Activated CD4-positive, alpha-beta T cell treated with anti-CD3 and anti-CD28 coated beads for 1 hour (primary cell): ENCODE measurements at places on chromosomes 11 and 22.

- no peak for DNase-seq
These were observed 6.1 kb downstream of the FLRT1 start for GRCh38 chr11:64041846-64042245.

DNA sequence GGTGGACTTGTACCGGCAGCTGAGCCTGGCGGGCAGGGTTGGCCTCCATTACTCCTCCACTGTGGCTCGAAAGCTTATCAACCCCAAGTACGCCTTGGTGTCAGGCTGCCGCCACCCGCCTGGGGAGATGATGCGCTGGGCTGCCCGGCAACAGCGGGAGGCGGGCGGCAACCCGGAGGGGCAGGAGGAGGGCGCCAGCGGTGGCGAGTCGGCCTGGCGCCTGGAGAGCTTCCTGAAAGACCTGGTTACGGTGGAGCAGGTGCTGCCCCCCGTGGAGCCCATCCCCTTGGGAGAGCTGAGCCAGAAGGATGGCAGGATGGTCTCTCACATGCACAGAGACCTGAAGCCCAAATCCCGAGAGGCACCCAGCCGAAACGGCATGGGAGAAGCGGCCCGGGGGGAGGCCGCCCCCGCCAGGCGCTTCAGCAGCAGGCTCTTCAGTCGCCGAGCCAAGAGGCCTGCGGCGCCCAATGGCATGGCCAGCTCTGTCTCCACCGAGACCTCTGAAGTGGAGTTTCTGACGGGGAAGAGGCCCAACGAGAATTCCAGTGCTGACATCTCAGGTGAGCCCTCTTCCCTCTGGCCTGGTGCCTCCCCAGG, 26.7 kb downstream of the FAM83F start:
- no peak for DNase-seq

DNA sequence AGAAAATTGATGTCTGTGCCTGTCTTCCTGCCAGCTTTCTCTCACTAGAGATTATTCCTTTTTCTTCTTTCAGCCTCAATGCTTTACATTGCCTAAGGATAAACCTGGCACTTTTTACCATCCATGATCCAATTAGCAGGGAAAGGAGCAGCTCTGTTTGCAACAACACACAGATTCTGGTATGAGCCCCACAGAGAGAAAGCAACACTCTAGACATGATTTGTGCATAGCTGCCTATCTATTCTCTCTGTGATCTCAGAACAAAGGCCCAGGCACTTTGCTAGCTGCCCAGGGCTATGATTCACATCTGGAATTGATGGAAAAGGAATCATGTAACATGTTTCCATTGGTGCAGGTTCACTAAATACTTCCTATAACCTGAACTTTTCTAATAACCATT, 685.0 kb downstream of the ETS1 start:
- DNase-seq: no peak

GRCh38 chr11:76208438-76209374, 2.4 kb upstream of the WNT11 start:
- peak; percentile 61 for DNase-seq

- DNase-seq: peak; percentile 58
These were observed 110.6 kb downstream of the ETS1 start for GRCh38 chr11:128476729-128477128.

- no peak for DNase-seq
These were observed 28.1 kb downstream of the POLD3 start for GRCh38 chr11:74620531-74620930.

DNA sequence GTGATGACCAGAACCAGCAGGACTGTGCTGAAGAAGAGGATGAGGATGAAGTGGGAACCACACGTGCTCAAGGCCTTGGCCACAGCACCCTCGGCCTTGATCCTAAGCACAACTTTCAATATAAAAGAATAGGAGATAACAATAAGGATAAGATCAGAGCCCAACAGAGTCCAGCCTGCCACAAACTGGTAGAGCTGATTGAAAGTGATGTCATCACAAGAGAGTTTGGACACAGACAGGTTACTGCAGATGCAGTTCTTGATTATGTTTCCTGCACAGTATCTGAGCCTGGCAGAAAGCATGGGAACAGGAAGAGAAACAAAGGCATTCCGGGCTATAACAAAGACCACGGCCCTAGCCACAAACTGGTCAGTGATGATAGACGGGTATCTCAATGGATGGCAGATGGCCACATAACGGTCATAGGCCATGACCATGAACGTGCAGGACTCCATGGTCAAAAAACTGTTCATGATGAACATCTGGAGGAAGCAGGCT, 4.5 kb downstream of the OR56A4 start:
- no peak for DNase-seq

- DNase-seq: no peak
These were observed 14.1 kb downstream of the FAM83F start for GRCh38 chr22:40008726-40009291.

DNA sequence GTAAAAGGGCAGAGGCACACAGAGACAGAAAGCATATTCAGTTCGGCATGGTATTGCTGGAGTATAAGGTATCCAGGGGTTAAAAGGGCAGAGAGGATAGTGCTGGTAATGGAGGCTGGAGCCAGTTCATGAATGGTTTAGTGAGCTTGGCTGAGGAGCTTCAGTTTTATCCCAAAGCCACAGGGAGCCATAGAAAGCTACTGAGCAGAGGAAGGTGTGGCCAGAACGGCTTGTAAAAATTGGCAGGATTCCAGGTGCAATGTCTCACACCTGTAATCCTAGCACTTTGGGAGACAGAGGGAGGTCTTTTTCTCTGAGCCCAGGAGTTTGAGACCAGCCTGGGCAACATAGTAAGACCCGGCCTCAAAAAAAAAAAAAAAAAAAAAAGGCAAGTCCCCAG, 186.1 kb downstream of the MYO18B start:
- no peak for DNase-seq
